ENCODE measurements at places on chromosomes 12 and 14.

DNA sequence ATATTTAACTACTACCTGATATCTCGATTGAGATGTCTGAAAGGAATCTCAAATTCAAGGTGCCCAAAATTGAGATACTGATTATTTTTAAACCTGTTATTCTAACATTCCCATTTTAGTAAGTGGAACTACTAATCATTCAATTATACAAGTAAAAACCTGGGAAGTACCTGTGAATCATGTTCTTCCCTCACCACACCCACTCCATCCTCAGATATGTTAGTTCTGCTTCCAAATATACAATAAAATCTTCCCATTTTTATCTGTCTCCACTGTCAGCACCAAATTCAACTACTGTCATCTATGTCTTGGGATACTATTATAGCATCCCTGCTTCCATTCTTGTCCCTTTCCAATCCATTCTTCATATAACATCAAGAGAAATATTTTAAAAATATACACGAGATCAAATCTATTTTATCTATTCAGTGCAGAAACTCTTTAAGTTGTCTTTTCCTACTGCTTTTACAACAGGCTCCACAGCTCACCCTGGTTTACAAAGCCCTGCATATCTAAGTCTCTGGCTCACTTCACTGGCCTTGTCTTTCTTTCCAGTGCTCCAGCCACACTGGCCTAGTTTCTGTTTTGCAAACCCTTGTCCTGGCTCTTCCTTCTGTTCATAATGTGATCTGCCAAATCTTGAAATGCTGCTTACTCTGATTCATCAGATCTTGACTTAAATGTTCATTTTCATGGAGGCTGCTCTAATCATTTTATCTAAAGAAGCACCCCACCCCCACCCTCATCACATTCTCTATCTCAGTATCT, 122.3 kb downstream of the PTPRR start:
- DNase-seq = no peak

DNA sequence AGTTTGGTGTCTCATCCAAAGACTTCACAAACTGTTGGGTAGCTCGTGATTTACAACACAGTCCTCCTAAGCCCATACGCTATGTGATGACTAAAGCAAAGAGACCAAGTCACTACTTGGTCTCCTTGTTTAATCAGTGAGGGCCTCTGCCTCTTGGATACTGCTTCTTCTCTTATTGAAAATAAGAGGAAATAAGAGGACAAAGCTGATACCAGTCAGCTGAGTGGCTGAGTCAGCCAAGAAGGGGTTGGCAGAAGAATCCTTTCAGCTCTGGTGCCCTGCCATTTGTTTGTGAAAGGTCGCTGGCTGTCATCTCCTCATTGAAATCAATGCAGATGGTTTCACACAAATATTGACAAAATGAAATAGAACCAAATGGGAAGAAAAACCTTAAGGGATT, 67.5 kb upstream of the SLC35F4 start:
- no peak for DNase-seq

DNA sequence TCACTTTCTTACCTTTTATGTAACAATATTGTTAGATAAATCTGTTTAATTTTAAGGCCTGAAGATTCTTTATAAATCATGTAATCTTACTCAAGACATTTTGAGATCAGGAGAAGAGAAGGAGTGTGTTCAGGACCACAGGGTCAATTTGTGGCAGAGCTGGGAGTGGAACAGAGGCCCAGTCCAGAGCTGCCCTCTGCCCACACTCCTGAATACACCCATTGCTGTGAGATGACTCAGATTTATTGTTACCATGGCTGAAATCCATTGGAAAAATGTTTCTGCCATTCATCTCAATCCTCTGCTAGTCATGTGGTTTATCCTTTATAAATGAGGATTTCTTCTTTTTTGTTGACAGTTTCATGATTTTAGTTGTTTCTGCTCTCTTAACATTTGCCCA, 100.5 kb upstream of the STXBP6 start:
- DNase-seq = no peak

DNA sequence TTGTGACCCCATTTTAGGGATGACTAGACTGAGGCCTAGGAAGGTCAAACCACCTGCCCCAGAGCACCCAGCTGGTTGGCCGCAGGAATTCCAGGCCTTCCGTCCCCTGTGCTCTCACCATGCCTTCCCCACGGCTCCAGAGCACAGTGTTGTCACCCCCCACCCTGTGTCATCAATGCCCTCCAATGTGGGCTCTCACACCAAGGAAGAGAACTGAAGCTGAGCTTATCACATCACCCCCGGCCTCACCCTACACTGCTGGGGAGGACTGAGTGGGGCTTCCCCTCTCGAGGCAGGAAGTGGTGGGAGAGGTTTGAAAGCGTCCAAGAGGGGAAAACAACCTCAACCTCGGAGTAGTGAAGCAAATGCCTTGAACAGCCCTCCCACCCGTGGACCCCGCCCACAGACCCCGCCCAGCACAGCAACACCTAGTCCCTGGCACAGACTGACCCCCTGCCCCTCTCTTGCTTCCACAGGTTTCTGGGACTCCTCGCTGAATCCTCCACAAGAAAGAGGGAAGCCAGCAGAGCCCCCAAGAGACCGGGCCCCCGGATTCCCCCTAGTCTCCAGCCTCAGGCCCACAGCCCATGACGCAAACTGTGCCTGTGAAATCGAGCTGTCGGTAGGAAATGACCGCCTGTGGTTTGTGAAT, 97.2 kb downstream of the LGMN start:
- DNase-seq = no peak

GRCh38 chr12:4302881-4303280, 18.1 kb upstream of the TIGAR start:
- DNase-seq = no peak

DNA sequence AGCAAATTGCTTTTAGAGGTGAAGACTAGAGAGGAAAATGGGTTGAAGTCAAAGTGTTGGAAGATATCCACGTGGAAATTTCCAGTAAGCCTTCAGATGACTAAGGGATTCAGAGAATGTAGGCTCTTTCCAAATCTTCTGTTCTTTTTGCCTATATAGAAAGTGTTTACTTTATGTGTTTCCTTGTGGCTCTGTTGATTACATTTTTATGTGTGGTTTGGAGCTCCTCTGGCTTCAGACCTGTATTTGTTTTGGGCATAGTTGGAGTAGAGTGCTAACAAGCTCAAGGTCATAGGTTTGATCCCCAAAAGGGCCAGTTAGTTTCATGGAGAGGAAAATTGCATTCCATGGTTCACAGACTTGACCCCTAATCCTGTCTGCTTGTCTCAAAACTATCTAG, 91.9 kb downstream of the IGF1 start:
- no peak for DNase-seq

- no peak for DNase-seq
Measured at GRCh38 chr12:34345801-34346200, 323.5 kb downstream of the ALG10 start.

DNA sequence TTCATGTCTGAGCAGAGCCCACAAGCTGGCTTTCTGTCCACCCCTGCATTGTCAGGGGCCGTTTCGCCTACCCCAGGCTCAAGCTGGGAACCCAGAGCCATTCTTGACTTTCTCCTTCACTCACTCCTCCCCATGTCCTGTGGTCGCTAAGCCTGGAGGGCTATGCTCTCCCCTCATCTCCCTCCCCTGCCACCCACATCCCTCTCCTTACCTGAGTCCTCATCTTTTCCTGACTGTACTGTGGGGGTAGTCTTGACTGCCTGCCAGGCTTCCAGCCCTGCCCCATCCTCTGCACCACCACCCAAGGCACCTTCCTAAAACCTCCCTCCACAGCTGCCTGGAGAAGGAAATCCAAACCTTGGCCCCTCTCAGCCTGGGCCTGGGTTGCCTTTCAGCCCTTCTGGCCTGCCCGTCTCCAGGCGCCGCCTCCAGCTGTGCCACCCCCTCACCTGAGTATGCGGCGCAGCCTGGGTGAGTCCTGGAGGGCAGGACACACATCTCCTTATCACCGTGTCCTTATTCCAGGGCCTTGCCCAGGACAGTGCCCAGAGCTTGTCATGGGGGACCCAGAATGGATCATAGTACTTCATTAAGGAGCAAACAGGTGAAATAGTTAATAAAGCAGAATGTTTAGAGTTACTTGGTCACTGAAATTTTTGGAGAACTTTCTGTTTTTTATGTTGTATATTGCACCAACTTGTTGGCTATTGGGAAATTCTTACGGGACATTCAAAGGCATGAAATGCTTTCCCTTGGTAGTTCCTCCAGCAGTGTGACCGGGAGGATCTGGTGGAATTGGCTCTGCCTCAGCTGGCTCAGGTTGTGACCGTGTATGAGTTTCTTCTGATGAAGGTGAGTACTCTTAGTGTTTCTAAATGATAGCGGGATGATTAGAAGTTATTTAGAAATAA, 14.5 kb downstream of the ZNF839 start:
- no peak for DNase-seq

- DNase-seq = peak; percentile 39
Measured at GRCh38 chr12:47383942-47384341, 304.2 kb upstream of the AMIGO2 start.

GRCh38 chr14:84482256-84483071, 1047.5 kb upstream of the FLRT2 start:
- peak; percentile 80 for DNase-seq

- DNase-seq = no peak
Measured at GRCh38 chr12:50929831-50930230, 22.5 kb upstream of the HIGD1C start.

GRCh38 chr14:40188006-40188405, 755.8 kb upstream of the FBXO33 start:
- DNase-seq = peak; percentile 0

DNA sequence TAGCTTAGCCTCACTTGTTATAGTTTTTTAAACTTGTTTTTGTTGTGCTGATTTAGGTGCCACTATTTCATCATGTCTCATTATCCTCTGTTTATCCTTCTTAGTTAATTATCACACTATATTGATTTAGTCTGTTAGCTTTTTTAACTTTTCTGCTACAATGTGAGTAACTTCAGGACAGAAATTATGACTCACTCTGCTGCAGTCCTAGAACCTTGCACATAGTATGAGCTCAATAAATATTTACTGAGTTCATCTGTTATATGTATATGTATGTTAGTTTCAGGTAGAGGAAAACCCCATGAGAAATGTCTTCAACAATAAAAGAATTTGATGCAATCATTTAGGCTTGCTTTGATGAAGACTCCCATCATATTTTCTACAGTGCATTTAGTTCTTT, 224.3 kb upstream of the NAV3 start:
- DNase-seq = no peak

DNA sequence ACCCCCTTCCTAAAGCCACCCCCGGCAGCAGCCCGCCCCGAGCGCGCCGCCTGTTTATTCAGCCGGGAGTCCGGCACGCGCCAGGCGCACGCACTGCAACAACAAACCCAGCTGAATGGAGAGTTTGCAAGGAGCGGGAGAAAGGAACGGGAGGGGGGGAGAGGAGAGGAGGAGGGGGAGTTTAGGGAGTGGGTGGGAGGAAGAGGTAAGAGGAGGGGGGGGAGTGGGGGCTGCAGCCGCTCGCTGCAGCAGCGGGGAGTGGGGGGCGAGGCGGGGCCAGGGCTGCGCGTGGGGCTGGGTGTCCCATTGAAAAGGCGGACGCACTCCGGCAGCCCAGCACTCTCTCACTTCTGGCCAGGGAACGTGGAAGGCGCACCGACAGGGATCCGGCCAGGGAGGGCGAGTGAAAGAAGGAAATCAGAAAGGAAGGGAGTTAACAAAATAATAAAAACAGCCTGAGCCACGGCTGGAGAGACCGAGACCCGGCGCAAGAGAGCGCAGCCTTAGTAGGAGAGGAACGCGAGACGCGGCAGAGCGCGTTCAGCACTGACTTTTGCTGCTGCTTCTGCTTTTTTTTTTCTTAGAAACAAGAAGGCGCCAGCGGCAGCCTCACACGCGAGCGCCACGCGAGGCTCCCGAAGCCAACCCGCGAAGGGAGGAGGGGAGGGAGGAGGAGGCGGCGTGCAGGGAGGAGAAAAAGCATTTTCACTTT, at the start of gene ASCL1:
Gene ASCL1 (plus strand): TSS at position 336 of the 712 bp plus-strand sequence. CDS start 571 bp downstream, outside the sequence.
- no peak for DNase-seq

- DNase-seq = peak; percentile 68
Measured at GRCh38 chr14:59439256-59439965, 25.8 kb downstream of the GPR135 start.

DNA sequence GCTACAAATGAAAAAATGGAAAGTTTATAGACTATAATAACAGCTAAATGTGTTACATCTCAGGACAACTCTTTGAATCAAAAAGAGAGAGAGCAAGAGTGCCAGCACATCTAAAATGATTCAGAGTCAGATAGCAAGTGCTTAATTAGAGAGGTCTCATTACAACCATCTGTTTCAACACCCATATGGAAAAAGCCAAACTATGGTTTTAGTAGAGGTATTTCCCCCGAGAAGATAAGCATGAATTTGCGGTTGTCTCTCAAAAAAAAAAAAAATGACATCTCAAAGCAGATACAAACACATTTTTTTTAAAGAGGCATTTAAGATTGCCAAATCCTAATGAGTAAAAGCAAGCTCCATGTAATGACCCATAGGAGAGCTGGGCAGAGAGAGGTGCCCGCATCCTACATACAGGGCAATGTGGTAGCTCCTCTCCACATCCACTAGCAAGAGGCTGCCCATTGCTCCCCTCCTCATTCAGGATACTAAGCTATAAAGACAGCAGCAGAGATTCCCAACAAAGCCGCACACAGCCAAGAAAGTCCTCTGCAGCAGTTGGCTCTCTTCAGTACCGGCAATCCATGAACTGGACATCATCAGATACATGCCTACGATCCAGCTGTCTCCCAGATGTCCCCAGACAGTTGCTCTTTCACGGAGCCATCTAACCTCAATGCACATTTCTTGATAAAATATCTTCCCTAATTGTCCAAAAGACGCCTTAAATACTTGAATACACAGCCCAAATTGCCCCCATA, 100.4 kb downstream of the EFCAB11 start:
- DNase-seq = peak; percentile 81

DNA sequence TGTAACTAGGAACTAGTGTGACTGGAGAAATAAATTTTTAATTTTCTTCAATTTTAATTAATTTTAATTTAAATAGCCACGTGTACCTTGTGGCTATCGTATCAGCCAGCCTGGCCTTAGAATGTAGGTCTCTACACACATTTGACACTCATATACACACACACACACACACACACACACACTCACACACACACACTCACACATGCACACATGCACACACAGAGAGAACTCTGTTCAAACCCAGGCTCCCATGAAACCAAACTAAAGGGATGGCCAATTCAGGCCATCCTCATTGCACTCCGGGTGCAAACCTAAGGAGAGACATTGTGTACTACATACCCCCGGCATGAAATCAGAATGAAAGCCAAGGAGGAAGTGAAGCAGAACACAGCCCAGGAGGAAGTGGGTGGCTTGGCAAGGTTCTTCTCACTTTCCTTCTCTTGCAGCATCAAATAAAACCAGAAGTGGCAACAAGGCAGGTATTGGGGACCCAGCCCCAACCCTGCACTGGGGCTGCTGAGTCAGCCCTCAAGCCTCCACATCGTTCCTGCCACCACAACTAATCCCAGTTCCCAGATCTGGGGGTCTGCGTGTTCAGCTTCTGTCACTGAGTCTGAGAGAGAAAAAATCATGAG, 26.2 kb upstream of the CHPT1 start:
- no peak for DNase-seq

DNA sequence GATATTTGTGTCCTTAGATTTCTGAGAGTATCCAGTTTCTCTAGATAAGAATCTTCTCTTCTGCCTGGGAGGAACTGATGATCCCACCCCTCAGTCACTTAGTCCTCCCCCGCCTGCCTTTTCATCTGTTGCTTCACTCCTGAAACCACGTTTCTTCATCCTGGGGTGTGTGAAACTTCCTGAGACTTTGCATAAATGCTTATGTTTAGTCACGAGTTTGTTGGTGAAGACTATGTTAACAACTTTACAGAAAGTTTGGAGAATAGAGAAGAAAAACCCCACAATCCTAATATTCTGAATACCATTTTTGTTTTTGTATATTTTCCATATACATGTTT, 33.2 kb downstream of the MARK3 start:
- DNase-seq = peak; percentile 69

GRCh38 chr12:106831699-106832098, 57.2 kb downstream of the RIC8B start:
- DNase-seq = no peak

- no peak for DNase-seq
Measured at GRCh38 chr12:117660896-117661295, 299.5 kb upstream of the NOS1 start.
